ENCODE measurements at places on chromosomes 4 and X. TPM values are rescaled to one million over a fixed set of nuclear protein-coding genes. Genes with fewer than 3 reads are reported as not detected.

DNA sequence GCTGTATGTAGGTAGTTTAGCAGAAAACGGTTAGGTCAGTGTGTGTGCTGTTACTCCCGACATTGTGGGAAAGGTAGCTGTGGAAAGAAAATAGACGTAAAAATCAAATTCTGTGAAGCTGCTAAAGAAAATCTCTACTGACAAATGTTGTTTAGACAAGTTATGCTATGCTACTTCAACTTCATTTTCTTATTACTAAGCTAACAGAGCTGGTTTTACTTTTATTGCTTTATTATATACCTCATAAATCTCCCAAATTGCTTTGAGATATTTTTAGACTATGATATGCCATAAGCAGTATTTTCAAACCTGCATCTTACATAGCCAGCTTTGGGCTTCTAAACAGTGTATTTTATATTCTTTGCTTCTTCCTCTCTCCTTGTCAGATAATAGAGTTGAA lies 108.2 kb upstream of the PACRGL start:
- H3K36me3 ChIP-seq, result no peaks in the 10 kb centered on the region
- no peaks in the 10 kb centered on the region for H3K27me3 ChIP-seq
- no peak overlapping the region for H3K27ac ChIP-seq

DNA sequence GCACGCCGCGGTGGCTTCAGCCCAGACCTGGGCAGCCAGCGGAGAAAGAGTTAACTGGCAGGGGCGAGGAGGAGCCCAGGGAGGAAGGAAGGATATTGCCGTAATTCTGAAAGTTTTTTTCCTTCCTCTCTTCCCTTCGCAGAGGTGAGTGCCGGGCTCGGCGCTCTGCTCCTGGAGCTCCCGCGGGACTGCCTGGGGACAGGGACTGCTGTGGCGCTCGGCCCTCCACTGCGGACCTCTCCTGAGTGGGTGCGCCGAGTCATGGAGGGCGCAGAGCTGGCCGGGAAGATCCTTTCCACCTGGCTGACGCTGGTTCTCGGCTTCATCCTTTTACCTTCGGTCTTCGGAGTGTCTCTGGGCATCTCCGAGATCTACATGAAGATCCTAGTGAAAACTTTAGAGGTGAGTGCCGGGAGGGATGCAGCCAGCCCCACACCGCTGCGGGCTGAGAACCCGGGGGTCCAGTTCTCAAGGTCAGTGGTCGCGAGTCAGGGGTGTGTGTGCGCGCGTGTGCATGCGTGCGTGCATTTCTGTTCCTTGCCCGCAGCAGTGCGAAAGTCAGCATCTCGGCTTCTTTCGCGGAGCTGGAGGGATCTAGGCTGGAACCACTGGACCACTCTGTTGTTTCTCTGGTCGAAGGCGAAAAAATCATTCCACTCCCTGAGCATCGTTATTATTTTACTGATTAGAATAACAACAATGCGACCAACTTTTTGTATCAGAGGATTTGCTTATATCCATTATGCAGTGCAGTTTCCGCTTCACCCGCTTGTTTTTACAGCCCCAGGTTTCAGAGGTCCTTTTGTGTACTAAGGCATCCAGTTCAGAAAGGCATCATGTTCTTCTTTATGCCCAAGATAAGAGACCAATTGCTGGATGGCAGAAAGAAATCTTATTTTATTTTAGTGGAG lies 709 bp downstream of the GPAT3 start:
- peaks cover 14% of the 10 kb centered on the region for H3K27me3 ChIP-seq
- no peaks in the 10 kb centered on the region for H3K36me3 ChIP-seq
- H3K27ac ChIP-seq, result no peak overlapping the region
- peaks cover 14% of the 10 kb centered on the region for H3K4me1 ChIP-seq

DNA sequence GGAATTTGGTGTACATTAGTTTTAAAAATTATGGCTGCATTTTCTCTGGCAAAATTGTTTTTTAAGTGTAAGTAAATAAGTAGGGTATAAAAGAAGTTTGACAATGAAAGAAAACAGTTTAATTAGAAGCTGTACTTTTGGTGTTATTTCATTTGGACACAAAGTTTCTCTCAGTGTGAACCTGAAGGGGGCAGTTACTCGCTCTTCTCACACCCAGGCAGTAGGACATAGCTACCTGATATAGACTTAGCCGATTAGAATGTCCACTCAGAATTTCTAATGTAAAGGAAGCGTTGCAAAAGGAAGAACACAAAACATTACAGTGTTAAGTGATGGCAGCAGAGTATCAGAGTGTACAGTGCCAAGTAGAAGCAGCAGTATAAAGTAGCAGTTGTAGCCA lies 311.9 kb upstream of the TECRL start:
- no peak overlapping the region for H3K4me3 ChIP-seq
- no peak for DNase-seq
- H3K4me1 ChIP-seq, result no peaks in the 10 kb centered on the region
- no peak overlapping the region for H3K27ac ChIP-seq

Gene F9
- total RNA-seq, result not detected

Gene CSN3
- not detected for total RNA-seq

Gene PGAM4
- total RNA-seq, result not detected

Gene GUCY1A1
- 0.25 TPM for total RNA-seq

Measured in B cell (primary cell).